A549 treated with AZD2906 at 1 μM for 4 hours (cell line): ENCODE measurements at places on chromosomes 3 and 15. TPM values are rescaled to one million over a fixed set of nuclear protein-coding genes. Genes with fewer than 3 reads are reported as not detected.

Gene CD96
- not detected in 5 replicates for total RNA-seq

Gene CASR
- total RNA-seq: not detected in 5 replicates

Gene CDCP1
- 6.5 to 8.4 TPM (median 6.6 TPM) in 5 replicates for total RNA-seq

Gene SPINT1
- 0.55 to 1.1 TPM (median 0.73 TPM) in 5 replicates for total RNA-seq

Gene SCN11A
- 0.01 to 0.02 TPM (median 0.01 TPM) in 3 of 5 replicates, not detected in the others for total RNA-seq

Gene ACKR2
- 0.09 to 0.13 TPM (median 0.10 TPM) in 3 of 5 replicates, not detected in the others for total RNA-seq

Gene UBAP1L
- total RNA-seq: 0.53 to 0.97 TPM (median 0.84 TPM) in 5 replicates

Gene EFCC1
- total RNA-seq: 0.02 TPM in 1 of 5 replicates, not detected in the others

Gene FGF7
- not detected in 5 replicates for total RNA-seq

Gene PLSCR5
- total RNA-seq: not detected in 5 replicates

Gene ARPP21
- total RNA-seq: 0.06 to 0.27 TPM (median 0.13 TPM) in 5 replicates

Gene FANCD2OS
- total RNA-seq: not detected in 5 replicates

Gene PRICKLE2
- 2.0 to 3.0 TPM (median 2.2 TPM) in 5 replicates for total RNA-seq

Gene BFSP2
- not detected in 5 replicates for total RNA-seq

Gene HDGFL3
- 43.5 to 65.3 TPM (median 47.9 TPM) in 5 replicates for total RNA-seq

Gene DAPK2
- 2.8 to 4.2 TPM (median 3.7 TPM) in 5 replicates for total RNA-seq

Gene GPR160
- 1.4 to 2.1 TPM (median 1.7 TPM) in 5 replicates for total RNA-seq

Gene CLEC3B
- total RNA-seq: 0.14 to 0.19 TPM in 2 of 5 replicates, not detected in the others
